AML-193 (cell line): ENCODE measurements at places on chromosomes 6 and 20.

- no peak for DNase-seq
These were observed 56.7 kb downstream of the SLC22A1 start for GRCh38 chr6:160178271-160178670.

GRCh38 chr6:108581932-108582475 lies 21.3 kb downstream of the FOXO3 start:
- DNase-seq = no peak

GRCh38 chr20:6061544-6061943 lies 7.7 kb upstream of the LRRN4 start:
- no peak for DNase-seq

DNA sequence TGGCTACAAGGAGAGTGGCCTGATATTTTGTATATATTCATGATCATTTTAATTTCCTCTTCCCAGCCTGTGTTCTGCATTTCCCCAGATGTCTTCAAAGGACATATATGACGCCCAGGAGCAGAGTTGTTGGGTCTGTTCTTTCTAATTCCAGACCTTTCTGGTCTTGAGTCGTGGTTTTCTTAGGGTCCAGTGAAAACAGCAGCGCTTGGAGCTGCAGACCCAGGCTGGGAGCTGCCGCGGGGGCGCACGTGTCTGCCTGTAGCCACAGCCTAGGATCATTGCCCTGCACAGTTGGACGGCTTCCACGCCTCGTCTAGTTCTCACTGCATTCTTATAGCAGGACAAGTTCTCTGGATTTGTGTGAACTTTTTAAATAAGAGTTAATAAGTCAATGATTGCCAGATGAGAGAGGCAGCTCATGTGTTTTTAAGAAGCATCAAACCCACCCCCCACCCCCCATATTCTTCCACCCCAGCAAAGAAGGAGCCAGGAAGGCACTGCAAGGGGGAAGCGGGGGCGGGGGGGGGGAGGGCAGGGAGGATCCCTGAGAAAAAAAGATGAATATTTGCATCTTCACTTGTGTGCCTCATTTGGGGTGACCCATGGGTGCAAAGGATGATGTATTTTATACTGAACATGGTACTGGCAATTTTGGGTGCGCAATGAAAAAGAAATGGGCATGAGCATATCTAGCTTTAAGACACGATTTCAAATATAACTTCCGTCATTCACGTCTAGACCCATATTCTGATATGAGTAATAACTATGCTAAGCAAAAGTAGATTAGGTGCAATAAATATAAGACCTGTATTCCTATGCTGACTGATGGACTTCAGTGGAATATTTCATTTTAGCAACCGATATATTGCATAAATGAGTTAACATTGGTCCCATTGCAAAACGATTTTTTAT lies 160.0 kb downstream of the TBXT start:
- no peak for DNase-seq

- no peak for DNase-seq
These were observed 50.9 kb downstream of the DTD1 start for GRCh38 chr20:18638768-18639167.

GRCh38 chr6:32842690-32843089 lies 1.2 kb downstream of the PSMB8 start:
- no peak for DNase-seq

DNA sequence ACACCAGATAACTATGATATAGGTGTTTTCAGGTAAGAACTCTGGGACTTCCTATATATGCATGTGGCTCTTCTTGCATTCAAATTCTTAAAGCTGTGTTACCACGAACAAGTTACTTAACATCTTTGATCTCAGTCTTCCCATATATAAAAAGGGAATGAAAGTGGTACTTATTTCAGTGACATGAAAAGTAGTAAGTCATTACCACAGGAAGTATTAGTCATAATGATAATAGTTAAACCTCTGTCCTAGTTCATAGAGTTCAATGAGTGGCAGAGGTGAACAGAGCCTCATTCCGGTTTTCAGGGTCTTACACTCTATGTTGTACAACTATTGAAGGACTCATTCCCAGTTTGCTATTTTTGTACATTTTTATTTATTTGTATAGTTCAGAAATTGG lies 237.0 kb downstream of the NKAIN2 start:
- DNase-seq = no peak

- DNase-seq = no peak
These were observed 23.1 kb upstream of the TMEM242 start for GRCh38 chr6:157346373-157346772.

- no peak for DNase-seq
These were observed 77.1 kb downstream of the CTNNBL1 start for GRCh38 chr20:37770908-37771307.

DNA sequence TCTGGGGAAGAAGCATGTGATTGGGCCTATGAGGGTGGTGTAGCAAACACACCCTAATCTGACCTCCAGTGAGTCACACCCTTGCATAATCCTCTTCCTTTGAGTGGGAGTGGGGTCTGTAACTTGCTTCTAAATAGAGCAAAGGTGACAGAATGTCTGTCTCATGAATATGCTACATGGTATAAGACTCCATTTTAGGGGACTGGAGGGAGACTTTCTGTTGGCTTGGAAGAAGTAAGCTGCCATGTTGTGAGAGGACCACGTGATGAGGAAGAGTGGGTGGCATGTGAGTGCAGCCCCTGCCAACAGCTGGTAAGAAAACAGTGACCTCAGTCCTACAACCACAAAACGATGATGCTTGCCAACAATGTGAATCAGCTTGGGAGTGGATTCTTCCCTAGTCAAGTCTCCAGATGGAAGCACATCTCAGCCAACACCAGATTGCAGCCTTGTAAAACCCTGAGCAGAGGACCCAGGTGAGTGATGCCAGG lies 3.7 kb downstream of the AK9 start:
- no peak for DNase-seq

GRCh38 chr6:170125456-170126300 lies 165.2 kb downstream of the DLL1 start:
- DNase-seq = no peak

GRCh38 chr6:36544228-36544627 lies 3.1 kb downstream of the STK38 start:
- DNase-seq = peak; percentile 56

DNA sequence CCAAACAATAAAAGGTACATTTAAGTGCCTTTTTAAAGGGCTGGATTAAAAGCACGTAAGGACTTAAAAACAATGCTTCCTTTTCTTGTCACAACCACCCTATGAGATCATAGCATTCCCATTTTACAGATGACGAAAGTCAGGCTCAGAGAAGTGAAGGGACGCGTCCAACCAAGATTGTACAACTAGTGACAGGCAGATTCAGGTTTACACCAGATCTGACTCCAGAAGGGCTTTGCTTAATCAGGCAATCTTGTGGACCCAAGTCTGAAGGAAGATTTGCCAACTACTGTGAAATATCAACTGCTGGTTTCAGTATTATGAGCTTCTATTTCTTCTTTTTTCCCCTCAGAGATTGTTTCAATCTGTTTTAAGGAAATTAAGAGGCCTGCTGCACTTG lies 877 bp downstream of the ENPP4 start:
- DNase-seq = peak; percentile 48

DNA sequence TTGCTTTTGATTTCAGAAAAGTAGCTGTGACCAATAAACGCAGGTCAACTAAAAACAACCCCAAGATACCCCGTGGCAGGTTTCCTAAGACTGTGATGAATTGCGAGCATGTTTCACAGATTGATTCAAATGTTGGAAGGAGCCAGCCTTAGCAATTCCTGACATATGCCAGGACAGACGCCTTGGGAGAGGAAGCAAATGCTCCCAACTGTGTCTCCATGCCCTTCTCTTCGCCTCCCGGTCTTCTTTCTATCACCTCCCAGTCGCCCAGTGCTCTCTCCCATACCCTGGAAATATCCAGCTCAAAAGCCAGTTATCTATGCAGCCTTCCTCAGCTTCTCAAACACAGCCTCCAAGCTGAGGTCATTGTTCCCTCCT lies 32.0 kb downstream of the KIAA0319 start:
- DNase-seq = no peak

GRCh38 chr20:3980260-3981131 lies 34.9 kb downstream of the RNF24 start:
- no peak for DNase-seq

DNA sequence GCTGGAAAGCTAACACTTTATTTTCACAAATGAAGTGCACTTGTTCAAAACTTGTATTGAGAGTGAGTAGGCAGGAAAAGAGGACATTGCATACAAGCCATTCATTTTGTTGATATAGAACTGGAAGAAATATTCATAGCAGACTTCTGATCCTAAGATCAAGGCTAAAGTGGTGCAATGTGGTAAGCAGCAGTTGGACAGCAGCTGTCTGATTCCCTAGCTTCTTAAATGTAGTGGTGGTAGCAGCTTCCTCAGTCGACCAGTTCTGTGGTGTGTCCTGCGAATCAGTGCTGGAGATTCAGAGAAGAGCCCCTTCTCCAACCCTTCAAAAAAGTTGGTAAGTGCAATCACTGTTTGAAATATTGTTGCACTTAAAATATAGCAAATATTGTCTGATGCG lies 281.7 kb upstream of the GJE1 start:
- DNase-seq = no peak

- no peak for DNase-seq
These were observed 149.8 kb downstream of the EYS start for GRCh38 chr6:65557224-65557623.

- DNase-seq = no peak
These were observed 80.6 kb upstream of the HIVEP1 start for GRCh38 chr6:11931296-11932035.

DNA sequence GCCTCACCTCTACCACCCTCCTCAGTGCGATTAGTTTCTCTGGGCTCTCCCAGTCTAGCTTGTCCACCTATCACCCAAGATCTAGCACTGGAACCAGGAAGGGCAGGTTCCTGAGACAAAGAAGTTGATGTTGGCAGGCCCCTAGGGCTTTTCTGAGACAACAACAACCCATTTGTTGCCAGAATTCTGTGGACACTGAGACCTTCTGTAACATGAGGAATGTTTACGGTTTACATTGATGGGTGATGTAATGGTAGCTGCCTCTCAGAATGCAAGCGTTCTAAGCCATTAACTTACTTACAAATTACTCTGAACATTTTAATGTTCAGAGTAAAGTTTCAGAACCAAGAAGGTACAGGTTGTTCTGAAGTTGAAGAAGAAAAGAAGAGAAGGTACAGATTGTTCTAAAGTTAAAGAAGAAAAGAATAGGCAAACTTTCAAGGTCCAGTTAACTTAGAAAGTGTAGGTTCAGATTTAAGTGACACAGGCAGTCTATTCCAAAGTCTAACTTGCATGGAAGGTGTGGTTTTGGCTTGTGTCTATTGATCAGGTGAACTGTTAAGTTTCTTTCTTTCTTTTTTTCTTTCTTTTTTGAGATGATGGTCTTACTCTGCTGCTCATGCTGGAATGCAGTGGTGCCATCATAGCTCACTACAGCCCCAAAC lies 3.7 kb upstream of the MED23 start:
- DNase-seq = no peak

DNA sequence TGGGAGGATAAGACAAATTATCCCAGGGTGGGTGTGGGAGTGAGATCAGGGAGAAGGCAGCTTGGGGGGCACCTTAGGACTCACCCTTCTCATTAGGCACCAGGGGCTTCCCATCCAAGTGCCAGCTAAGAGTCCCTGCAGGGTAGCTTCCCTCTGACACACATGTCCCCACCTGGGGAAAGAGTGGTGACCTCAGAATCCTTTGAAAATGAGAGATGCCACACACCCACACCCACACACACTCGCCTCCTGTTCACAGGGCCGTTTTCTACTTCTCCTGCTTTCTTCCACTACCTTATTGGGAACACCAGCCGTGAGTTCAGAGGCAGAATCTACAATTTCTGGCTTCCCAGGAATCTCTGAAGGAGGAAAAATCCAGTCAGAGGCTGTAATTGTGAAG lies 1.0 kb downstream of the AGER start:
- DNase-seq = no peak

- no peak for DNase-seq
These were observed 4.6 kb upstream of the ENPP1 start for GRCh38 chr6:131803007-131803769.

- no peak for DNase-seq
These were observed 1.4 kb downstream of the FGD2 start for GRCh38 chr6:37006793-37007339.
